Upper lobe of right lung (tissue), 1 donor: ENCODE measurements at places on chromosomes 3 and 15. TPM values are rescaled to one million over a fixed set of nuclear protein-coding genes. Genes with fewer than 3 reads are reported as not detected.

CPA3 gene
- 53.1 TPM for total RNA-seq

MED12L gene
- total RNA-seq, result 0.69 TPM

DNA sequence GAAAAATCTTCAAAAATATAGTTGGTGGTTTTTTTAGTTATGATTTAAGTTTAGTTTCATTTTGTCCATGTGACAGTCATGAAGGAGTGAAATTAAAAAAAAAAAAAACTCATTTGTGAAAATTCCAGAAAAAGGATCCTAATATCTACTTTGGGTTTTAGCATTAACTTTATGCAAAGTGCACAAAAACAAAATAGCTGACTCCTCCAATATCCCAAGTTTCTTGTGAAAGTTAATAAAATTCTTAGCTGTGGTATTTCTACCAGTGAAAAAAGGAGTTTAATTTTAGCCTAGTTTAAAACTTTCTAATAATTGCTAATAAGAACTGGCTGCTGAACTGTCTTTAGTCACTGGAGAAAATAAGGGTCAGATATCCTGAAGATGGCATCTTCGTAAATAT, 40.8 kb upstream of the RASA2 start:
- no peak for DNase-seq

DNA sequence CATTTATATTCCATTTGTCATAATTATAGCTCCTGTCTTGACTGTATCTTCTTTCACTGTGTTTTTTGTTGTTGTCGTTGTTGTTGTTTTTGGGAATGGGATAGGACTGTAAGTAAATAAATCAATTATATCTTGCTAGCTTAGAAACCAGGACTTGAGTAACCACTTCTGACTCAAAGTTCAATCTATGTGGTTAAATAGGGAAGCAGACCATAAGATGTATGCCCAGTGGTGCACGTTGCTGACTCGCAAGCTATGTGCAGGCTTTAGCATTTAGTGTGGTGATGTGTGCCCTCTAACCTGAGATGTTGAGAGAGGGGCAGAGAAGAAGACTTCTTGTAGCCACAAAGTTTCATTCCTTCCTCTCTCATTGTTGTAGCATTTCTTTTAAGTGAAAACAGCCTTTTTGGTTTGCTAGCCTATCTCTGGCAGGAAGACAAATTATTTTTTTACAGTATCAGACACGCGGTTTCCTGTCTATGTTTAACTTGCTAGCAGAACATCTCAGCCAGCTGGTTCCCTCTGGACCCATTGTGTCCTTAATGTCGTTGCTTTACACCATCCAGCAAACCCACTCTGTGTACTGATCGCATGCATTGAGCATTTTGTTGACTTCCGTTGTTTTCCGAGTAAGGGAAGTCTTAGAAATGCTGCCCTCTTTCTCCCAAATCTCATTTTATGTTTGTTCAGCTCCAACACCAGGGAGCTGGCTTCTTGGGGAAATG, 52.1 kb downstream of the TGFBR2 start:
- DNase-seq, result no peak

TM6SF1 gene
- 25.4 TPM for total RNA-seq
